ENCODE measurements at places on chromosomes 11 and 22.

DNA sequence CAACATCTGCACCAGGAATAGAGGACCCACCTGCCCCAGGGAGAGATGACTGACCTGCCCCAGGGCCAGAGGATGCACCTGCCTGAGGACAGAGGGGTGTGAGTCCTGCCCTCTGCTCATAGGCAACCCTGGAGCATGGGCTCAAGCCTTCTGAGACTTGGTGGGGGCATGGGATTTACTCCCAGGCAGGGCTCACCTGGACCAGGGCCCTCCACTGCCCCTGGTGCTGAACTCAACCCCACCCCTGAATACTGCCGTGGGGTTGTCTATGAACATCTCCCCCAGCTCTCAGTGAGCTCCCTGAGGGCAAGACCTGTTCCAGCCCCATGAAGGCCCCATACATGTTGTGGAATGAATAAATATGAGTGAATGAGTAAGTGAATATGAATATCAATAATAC is 33.8 kb upstream of the MUC5AC start:
- no peak for DNase-seq

DNA sequence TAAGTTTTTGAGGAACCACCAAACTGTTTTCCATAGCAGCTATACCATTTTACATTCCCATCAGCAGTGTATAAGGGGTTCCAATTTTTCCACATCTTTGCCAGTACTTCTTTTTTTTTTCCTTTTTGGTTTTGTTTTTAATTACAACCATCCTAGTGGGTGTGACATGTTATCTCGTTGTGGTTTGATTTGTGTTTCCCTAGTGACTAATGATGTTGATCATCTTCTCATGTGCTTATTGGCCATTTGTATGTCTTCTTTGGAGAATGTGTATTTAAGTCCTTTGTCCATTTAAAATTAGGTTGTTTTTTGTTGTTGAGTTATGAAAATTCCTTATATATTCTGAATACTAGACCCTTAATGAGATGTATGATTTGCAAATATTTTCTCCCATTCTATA is 59.3 kb downstream of the STIM1 start:
- no peak for DNase-seq

DNA sequence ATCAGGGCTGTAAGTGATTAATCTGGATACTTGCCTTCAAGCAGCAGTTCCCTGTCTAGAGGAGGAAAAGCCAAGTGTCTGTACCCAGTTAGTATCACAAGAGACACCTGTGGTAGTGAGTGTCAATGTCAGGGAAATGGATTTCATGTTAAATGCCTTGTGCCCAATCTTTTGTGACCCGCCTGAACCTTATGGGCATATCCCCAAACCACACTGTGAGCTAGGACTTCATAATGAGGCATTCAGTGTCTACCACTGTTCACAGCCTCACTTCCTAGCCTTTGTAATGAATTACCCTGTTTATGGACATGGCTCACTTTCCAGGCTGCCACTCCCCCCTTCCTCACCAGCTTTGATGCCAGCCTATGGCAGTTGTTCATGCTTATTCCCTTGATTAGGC is 125.1 kb downstream of the TRIM44 start:
- DNase-seq, result no peak

- no peak for DNase-seq
These were observed 19.6 kb upstream of the SEPTIN5 start for GRCh38 chr22:19694696-19695095.

- DNase-seq, result peak; percentile 83
These were observed 648.7 kb upstream of the CCDC179 start for GRCh38 chr11:23509023-23509422.

DNA sequence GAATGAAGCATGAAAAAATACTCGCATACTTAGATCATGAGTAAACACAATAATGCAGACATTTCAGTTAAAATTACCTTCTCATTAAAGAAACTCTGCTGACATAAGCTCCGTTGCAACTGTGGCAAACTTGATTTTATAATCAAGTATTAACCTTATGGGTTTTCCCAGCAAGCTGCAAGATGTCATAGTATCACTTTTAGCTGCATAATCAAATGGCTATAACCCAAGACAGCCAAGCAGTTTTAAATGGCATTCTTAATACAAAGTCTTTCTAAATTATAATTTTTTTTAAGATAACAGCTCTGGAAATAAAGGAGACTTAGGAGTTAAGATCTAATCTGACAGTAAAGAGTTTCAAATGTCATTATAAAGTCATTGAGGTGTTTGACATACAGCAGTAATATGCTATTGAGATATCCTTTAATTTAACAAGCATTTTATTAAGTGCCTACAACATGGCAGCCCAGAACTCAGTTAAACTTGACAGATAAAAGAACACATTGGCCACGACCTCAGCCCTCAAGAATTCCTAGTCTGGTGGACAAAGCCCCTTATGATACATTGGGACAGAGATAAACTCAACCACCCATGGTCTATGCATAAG is 163.1 kb upstream of the FAT3 start:
- no peak for DNase-seq

GRCh38 chr22:22937894-22938480 is 50.4 kb downstream of the IGLL5 start:
- no peak for DNase-seq

DNA sequence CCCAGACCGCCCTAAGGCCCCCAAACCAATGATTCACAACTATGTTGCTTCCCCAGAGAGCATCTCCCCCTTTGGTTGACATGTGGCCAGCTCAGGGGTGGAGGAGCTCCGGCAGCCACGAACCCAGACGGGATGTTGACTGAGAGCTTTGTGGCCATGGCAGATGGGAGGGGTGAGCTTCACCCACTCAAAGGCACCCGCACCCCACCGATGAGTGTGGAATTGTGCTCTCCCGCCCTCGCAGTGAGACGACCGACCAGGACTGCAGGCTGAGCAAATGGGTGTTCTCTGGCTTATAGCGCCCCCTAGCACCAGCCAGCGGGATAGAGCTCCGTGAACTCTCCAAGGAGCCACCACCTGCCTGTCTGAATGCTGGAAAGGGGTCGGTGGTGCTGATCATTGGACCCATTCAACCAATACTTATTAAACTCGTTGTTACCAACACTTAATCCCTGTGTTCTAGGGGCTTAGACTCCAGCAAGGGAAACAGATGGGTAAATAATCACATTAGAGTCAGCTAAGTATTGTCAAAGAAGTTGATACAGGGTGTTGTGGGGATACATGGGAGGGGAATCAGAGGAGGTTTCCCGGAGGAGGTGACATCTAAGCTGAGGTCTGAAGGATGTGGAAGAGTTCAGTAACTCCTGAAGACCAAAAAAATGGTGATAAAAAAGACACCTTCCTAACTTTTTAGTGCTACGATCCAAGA is 4.5 kb upstream of the TIMP3 start:
- peak; percentile 86 for DNase-seq

DNA sequence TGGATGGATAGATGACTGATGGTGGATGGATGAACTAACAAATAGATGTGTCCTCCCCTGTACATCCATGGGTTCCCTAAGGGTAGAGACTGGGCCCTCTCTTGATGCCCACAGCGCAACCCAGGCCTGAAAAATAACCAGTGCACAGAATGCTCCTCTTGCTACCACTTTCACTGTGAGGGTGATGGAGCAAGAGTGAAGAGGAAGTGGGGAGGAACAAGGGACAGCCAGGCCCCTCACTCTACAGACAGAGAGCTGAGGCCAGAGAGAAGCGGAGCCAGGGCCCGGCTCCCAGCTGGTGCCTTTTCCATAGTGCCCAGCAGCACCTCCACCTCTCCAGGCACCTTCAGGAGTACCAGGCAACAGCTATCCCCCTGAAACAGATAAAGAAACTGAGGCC is 67.7 kb downstream of the THAP12 start:
- DNase-seq, result no peak

DNA sequence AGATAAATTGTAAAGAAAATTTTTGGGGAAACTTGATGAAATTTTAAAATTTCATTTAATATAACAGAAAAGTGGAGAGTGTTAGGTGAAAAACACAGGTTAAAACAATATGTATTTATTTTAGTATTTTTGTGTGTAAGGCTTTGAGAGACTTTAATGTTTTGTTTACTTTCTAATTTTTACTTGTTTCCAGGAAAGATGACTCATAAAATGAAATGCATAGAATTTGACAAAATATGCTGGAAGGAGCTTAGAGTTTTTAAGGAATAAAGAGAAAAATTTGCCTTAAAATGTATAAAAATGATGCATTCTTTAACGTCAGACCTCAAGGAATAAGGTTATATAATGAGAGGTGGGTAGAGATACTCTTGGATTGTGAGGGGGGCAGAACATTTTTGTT is 1205.1 kb upstream of the CNTN5 start:
- DNase-seq, result peak; percentile 39

- DNase-seq, result peak; percentile 62
These were observed 8.2 kb downstream of the CBX7 start for GRCh38 chr22:39144101-39144767.

DNA sequence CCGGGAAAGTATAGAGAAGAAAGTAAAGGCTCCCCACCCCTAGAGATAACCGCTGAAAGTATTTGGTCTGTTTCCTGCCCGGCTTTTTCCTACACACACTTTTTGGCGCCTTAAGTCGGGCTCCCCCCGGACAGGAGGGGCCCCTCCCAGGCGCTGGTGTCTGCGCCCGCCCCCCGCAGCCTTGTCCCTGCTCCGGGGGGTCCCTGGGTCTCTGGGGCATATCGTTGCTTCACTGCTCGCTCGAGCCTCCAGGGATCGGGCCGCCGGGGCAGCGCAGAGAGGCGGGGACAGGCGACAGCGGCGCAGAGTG is 928 bp upstream of the CRACR2B start:
- DNase-seq, result no peak

DNA sequence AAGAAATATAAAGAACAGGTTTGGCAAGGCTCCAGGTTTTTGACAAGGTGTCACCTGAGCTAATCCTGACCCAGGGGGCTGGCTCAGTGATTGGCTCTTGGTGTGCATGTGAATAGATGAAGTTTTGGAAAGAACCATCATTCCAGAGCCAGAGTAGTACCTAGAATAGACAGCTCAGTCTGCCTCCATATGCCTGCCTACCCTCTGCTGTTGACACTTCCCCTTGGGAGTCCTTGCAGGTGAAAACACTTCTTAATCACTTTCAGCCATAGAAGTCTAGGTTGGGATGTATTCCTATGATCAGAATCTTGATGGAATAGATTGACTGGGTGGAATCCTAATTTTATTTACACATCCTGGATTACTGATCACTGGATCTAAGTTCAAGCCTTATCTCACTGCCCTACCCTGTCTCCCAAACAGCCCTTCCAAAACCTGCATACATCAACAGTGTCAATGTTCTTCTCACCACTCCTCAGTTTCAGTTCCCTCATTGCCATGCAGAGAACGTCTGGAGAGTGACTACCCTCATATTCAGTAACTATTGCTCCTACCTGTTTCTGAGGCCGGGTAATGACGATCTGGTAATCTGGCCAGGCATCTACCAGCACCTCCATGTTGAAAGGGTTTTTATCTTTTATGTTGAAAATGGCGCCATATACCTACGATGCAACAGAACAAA is 6.7 kb downstream of the GLYATL2 start:
- DNase-seq, result no peak

GRCh38 chr11:75478783-75479596 is 46.0 kb upstream of the KLHL35 start:
- no peak for DNase-seq

- DNase-seq, result no peak
These were observed 85.5 kb upstream of the PGR start for GRCh38 chr11:101215069-101215468.

DNA sequence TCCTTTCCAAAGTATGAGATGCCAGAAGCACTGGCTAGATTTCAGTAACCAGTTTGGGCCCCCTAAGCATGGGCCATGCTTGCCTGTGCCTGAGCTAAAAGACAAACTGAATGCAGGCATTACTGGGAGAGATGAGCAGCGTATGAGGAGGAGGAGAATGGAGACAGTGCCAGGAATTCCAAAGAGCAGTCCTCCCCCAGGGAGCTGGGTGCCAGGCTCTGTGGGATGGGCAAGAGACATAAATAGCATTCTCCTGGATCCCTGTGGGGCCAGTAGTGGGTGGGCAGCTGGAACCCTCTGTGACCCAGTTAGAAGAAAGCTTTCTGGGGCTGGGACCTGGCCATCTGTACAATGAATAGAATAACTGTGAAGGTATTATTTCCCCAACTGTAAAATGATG is 235.6 kb downstream of the KCNA4 start:
- no peak for DNase-seq

GRCh38 chr22:46744581-46744980 is 6.5 kb upstream of the CERK start:
- no peak for DNase-seq

DNA sequence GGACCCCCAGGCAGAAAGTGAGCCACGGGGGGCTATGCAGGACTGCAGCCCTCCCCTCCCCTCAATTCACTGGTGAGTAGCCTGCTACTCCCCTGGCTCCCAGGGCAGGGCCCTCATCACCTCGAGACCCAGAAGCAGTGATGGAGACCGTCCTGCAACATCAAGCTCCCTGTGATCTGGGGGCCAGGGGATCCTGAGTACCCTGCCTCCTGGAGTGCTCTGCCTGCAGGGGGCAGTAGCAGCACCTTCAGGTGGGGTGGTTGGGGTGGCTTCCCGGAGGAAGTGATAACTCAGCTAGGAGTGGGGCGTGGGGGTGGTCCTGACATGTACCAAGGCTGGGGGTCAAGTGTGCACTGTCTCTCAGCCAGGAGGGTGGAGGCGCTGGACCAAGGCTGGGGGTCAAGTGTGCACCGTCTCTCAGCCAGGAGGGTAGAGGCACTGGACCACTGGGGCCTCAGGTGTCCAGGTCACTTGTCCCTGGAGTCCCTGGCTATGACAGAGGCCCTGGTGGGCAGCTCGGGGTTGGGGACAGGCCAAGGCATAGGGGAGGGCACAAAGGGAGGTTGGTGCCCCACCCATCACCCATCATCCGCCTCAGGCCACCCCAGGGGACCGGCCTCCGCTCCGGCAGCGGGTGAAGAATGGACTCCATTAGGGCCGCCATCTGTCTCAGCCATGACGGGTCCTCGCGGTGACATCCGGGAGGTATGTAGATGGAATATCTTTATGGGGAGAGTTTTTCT is 9.4 kb downstream of the RTN4R start:
- DNase-seq, result no peak
